ENCODE measurements at places on chromosomes 2 and 18.

GRCh38 chr2:228507231-228507824, 325.8 kb upstream of the SPHKAP start:
- no peaks in the 10 kb centered on the region for H3K27me3 ChIP-seq
- H3K4me3 ChIP-seq, result no peak overlapping the region
- H3K27ac ChIP-seq, result no peak overlapping the region

DNA sequence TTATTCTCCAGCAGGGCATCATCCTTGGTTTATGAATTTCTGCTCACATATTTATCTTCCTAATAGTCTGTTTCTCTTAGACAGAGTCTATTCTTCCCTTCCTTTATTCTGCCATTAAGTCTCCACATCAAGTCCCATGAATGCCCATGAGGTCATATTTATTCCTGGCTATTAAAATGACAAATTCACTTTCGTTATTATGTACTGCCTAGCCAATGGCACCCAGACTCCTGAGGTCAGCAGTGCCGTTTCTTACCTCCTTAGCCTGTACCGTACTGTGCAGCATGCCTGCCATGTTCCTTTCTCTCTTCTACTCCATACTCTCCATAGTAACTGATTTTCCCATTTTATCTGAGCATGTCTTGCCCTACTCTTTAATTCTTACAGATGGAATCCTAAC, 82.3 kb upstream of the SPTBN1 start:
- H3K27me3 ChIP-seq, result no peaks in the 10 kb centered on the region
- peaks cover 11% of the 10 kb centered on the region for H3K4me1 ChIP-seq
- DNase-seq, result no peak
- H3K36me3 ChIP-seq, result no peaks in the 10 kb centered on the region
- H3K4me3 ChIP-seq, result no peak overlapping the region

- H3K4me1 ChIP-seq, result no peaks in the 10 kb centered on the region
- no peaks in the 10 kb centered on the region for H3K27me3 ChIP-seq
- H3K27ac ChIP-seq, result no peak overlapping the region
- DNase-seq, result no peak
- no peak overlapping the region for H3K4me3 ChIP-seq
- H3K36me3 ChIP-seq, result no peaks in the 10 kb centered on the region
These were observed 420.2 kb downstream of the THSD7B start for GRCh38 chr2:137185378-137186078.

DNA sequence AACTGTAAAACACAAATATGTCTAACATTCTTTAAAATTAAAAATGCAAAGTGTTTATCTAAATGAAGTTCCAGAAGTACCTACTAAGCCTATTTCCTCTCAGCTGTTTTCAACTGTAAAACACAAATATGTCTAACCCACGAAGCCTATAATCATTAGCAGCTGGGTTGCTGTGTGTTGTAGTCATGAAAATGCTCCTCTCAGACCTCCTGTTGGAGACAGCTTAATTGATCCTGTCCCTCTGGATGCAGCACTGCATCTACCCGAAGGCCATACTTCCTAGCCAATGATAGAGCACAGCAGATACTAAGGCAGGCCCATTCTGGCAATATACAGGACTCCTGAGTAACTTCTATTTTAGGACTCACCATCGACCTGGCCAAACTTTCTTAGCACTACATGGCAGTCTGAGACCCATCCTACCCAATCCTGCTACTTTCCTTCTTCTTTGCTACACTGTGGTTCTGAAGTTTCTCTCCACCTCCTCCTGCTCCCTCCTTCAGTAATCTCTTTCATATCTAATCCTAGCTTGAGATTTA, 92.5 kb upstream of the RBBP8 start:
- no peak overlapping the region for H3K4me3 ChIP-seq
- H3K36me3 ChIP-seq, result no peaks in the 10 kb centered on the region
- DNase-seq, result no peak
- H3K27ac ChIP-seq, result no peak overlapping the region
- H3K27me3 ChIP-seq, result no peaks in the 10 kb centered on the region
- H3K4me1 ChIP-seq, result no peaks in the 10 kb centered on the region

GRCh38 chr2:54261537-54261936, 5.5 kb upstream of the TSPYL6 start:
- no peaks in the 10 kb centered on the region for H3K36me3 ChIP-seq
- DNase-seq, result no peak
- H3K27ac ChIP-seq, result no peak overlapping the region
- H3K4me1 ChIP-seq, result peaks cover 10% of the 10 kb centered on the region
- no peak overlapping the region for H3K4me3 ChIP-seq

DNA sequence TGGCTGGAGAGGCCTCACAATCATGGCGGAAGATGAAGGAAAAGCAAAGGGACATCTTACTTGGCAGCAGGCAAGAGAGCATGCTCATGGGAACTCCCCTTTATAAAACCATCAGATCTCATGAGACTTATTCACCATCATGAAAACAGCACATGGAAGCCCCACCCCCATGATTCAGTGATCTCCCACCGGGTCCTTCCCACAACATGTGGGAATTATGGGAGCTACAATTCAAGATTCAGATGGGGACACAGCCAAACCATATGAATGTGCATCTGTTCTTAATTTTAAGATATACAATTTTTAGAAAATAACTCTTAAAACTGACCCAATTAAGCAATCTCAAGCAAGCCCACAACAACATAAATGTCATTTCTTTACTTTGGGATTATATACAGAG, 12.6 kb downstream of the C18orf63 start:
- H3K27ac ChIP-seq, result no peak overlapping the region
- no peak for DNase-seq
- no peaks in the 10 kb centered on the region for H3K27me3 ChIP-seq
- no peak overlapping the region for H3K4me3 ChIP-seq

DNA sequence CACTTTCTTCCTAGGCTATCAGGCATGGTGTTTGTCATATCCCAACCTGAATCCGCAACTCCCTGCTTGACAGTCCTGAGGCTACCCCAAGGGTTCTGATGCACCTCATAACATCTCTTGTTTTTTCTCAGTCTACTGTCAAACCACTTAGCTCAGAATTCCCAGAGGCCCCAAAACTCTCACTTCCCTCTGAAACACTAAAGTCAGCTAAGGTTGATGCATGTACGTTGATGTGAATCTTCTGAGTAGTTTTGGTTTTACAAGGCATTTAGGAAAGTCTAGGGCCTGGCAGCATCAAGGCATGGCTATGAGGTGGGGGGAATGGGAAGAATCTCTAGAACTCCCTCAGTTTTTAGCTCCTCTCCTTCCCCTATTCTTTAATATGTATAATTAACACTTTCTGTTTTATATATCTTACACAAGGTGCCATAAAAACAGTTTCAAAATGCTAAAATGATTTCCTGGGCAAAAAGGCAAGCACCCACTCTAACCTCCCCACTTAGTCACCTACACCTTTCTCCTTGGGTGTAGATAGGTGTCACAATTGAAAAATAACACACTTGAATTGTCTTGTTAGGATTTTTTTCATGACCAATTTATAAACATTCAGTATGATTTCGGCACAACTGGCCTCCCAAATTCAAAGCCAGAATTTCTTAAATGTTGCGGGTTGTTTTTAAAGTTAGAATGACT, 71.4 kb upstream of the TANK start:
- H3K27ac ChIP-seq, result no peak overlapping the region
- no peak for DNase-seq
- no peaks in the 10 kb centered on the region for H3K4me1 ChIP-seq
- H3K27me3 ChIP-seq, result no peaks in the 10 kb centered on the region

- no peak overlapping the region for H3K27ac ChIP-seq
- peak; percentile 3 for DNase-seq
- H3K4me1 ChIP-seq, result no peaks in the 10 kb centered on the region
These were observed 43.3 kb downstream of the KCNH7 start for GRCh38 chr2:162795312-162795711.

GRCh38 chr2:176212276-176212675, 23.8 kb downstream of the HOXD1 start:
- no peaks in the 10 kb centered on the region for H3K36me3 ChIP-seq
- no peaks in the 10 kb centered on the region for H3K4me1 ChIP-seq
- peaks cover 24% of the 10 kb centered on the region for H3K27me3 ChIP-seq
- DNase-seq, result no peak

DNA sequence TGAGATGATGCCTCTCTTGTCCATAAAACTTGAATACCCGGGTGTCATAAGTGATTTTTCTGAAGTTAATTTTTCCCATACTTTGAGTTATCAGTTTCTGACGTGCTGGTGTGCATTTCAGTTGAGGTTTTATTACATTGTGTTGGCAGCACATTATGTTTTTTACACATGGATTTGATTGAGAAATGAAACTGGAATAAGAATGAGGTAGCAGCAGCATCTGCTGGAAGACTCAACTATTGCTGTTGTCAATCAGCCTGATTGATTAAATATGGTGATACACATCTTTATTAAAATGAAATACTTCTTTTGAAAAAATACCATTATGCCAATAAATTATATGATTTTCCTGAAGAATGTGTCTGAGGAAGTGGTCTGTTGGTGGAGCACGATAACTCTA, 60.5 kb downstream of the INSIG2 start:
- H3K36me3 ChIP-seq, result no peaks in the 10 kb centered on the region
- no peaks in the 10 kb centered on the region for H3K4me1 ChIP-seq
- peaks cover 18% of the 10 kb centered on the region for H3K27me3 ChIP-seq
- H3K4me3 ChIP-seq, result no peak overlapping the region
- no peak for DNase-seq

DNA sequence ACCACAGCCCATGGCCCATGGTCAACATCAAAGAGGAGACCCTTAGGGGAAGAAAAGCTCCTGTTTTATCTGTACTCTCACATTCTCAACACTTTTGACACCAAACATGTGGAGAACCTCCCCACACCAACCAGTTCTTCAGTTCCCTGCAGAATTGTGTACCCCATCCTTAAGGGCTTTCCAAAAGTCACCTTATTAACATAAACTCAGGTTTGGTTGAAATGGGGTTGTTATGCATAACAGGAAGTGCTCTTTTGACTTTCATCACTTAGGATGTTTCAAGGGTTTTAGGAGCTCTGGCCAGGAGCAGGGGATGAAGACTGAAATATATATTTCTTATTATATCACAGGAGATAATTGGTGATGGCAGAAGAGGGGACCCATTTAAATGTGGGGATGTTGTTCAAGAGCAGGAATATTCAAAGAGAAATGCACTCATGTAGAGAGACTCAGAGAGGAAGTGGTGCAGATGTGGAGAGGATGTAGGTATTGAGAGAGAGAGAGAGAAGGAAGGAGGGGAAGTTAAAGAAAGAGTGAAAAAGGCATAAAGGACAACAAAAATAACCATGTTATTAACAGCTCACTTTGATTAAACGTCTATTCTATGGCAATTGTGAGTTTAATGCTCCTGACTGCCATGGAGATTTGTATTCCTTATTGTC, 35.2 kb downstream of the SP140L start:
- H3K36me3 ChIP-seq, result no peaks in the 10 kb centered on the region
- no peaks in the 10 kb centered on the region for H3K4me1 ChIP-seq
- no peak for DNase-seq
- H3K27ac ChIP-seq, result no peak overlapping the region
- H3K27me3 ChIP-seq, result no peaks in the 10 kb centered on the region

DNA sequence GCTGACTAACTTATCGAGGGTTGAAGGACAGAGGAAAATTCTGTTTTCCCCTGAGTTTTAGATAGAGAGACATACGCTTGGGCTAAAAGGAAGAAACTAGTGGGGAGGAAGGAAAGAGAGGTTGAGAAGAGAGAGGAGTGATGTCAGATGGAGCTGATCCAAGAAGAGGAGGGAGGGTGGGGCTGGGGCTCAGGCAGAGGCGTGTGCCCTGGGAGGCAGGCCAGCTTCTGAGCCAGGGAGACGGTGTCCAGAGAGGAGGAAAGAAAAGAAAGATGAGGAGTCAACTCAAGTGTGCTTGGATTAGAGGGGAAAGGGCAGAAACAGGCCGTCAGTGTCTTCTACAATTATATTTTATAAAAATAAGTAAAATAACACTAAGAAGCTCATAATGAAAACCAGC, 56.2 kb downstream of the EMILIN2 start:
- peaks cover 28% of the 10 kb centered on the region for H3K27me3 ChIP-seq
- H3K27ac ChIP-seq, result no peak overlapping the region
- no peak for DNase-seq
- no peak overlapping the region for H3K4me3 ChIP-seq

GRCh38 chr2:160051371-160051800, 11.0 kb downstream of the PLA2R1 start:
- H3K4me3 ChIP-seq, result no peak overlapping the region
- H3K4me1 ChIP-seq, result peaks cover 5% of the 10 kb centered on the region
- no peaks in the 10 kb centered on the region for H3K36me3 ChIP-seq
- H3K27me3 ChIP-seq, result no peaks in the 10 kb centered on the region
- no peak overlapping the region for H3K27ac ChIP-seq

DNA sequence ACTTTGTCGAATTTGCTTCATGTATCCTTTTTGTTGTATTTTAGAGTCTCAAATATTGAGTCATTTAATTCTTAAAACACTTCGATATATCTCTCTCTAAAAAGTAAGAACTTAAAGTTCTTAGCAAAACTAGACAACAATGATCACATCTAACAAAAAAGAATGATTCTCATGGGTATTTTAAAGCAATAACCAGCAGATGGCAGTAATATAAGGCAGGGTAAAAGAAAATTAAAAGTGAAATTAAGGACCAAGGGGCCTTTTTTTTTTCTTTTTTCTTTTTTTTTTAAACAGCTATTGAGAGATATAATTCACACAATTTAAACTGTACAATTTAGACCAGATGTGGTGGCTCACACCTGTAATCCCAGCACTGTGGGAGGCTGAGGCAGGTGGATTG, 9.9 kb upstream of the AOX1 start:
- no peaks in the 10 kb centered on the region for H3K4me1 ChIP-seq
- no peaks in the 10 kb centered on the region for H3K36me3 ChIP-seq
- H3K27me3 ChIP-seq, result no peaks in the 10 kb centered on the region
- no peak for DNase-seq
- no peak overlapping the region for H3K4me3 ChIP-seq

DNA sequence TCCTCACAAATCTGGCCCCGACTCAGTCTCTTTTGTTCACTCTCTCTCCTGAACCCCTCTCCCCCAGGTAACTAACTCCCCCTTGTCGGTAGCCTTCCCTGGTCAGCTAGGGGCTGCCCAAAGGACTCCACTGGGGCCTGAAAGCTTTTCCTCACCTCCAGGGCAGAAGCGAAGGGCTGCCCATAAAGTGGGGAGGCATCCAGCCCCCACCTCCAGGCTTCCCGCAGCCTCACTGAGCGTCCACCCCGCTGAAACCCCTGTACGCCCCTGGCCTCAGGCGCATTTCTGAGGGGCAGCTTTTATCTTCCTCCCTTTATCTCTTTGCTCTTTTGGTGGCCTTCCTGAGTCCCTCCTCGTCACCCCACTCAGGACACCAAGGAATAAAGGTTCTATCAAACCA, 249.3 kb downstream of the CYP26B1 start:
- H3K27me3 ChIP-seq, result no peaks in the 10 kb centered on the region
- H3K4me3 ChIP-seq, result no peak overlapping the region
- H3K4me1 ChIP-seq, result no peaks in the 10 kb centered on the region
- no peak overlapping the region for H3K27ac ChIP-seq
- H3K36me3 ChIP-seq, result no peaks in the 10 kb centered on the region

- DNase-seq, result no peak
- no peak overlapping the region for H3K27ac ChIP-seq
- H3K27me3 ChIP-seq, result no peaks in the 10 kb centered on the region
These were observed 146.6 kb downstream of the VAPA start for GRCh38 chr18:10060469-10060782.

- no peaks in the 10 kb centered on the region for H3K36me3 ChIP-seq
- H3K4me1 ChIP-seq, result peaks cover 1% of the 10 kb centered on the region
- no peak overlapping the region for H3K4me3 ChIP-seq
- DNase-seq, result no peak
- H3K27ac ChIP-seq, result no peak overlapping the region
These were observed 28.6 kb downstream of the ZNF407 start for GRCh38 chr18:74626049-74626874.

- H3K36me3 ChIP-seq, result no peaks in the 10 kb centered on the region
- H3K4me3 ChIP-seq, result no peak overlapping the region
- no peak overlapping the region for H3K27ac ChIP-seq
- H3K4me1 ChIP-seq, result peaks cover 4% of the 10 kb centered on the region
- no peak for DNase-seq
- H3K27me3 ChIP-seq, result no peaks in the 10 kb centered on the region
These were observed 177.4 kb downstream of the PARD3B start for GRCh38 chr2:204722691-204723090.

Data from neuronal stem cell (in vitro differentiated cells).